ENCODE measurements at places on chromosomes 13 and 19.

DNA sequence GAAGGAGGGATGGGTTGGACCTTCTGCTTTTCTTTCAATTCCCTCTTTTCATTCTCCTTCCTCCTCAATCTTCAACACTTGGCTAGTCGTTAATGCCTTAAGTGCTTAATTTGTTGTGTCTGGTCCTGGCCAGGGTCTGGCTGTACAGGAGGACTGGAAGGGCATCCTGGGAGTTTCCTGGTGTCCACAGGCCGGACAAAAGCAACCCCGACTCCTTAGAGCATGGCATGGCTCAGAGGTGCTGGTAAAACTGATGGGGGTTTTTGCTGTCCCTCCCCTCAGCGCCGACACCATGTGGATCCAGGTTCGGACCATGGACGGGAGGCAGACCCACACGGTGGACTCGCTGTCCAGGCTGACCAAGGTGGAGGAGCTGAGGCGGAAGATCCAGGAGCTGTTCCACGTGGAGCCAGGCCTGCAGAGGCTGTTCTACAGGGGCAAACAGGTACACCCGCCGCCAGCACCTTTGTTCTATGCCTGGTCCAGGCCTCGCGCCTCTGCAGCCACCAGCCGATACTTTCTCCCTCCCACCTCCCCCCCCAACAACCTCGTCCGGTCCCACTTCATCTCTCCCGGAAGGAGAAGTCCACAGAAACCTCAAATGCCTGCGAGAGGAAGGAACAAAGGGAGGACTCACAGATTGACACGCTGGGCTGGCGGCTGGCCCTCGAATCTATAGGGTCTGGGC is 1.4 kb downstream of the UHRF1 start:
- DNase-seq, result no peak

DNA sequence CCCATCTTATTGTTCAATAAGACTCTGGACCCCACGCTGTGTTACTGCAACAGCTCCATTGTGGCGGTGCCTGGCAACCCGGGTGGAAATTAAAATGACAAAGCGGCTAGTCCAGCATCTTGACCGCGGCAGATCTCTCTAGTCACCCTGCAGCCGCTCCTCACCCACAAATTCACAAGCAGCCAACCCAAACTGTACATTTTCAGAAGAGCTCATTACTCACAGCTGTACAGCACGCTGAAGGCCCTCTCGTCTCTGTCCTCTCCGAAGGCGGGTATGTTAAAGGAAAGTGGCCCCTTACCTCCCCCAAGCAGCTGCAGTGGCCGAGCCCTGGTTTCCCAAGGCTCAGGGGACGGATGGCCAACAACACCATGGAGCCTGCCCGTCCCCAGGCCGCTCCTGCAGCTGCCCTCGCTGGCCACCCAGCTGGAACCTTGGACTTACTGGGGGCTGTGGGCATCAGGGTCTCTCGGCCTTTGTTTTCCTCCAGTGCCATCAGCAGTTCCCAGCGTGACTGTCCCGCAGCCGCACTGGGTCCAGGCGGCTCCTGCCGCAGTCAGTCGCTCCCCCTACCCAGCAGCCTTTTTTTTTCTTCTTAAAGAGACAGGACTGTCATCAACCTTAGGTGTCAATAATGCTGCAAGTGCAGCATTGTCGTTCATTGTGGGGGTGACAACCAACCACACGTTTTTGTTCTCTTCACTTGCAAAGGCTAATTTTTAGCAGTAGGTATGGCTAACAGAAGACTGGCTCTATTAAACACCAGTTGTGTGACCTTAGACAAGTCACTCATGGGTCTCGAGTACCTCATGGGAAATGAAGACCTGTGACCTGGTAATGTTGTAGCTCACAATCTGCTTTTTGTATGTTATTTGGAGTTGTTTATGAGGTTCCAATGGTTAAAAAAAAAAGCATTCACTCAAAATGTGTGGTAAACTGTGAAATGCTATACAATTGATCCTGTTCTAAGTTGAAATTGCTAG is at the start of gene SACS:
Gene SACS, minus strand, starts transcription at position 532 of the 983 bp plus-strand sequence. CDS start 22,463 bp downstream, outside the sequence.
- no peak for DNase-seq

DNA sequence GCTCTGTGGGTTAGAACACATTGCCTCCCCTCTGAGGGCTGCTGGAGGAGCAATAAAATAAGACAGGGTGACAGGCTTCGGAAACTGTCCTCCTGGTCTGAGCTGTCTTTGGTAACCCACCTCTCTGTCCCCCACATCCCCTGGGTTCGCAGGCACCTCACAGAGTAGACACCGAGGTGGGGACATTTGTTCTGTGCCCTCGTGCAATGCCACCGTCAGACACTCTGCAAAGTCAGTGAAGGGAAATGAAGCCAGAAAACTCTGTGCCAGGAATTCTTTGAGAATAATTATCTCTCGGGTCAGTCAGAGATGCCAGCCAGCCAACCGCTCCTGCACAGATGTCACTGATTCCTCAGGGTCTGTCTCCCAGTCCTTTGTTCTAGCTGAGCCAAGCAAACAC is 493.6 kb downstream of the FOXO1 start:
- DNase-seq, result no peak

DNA sequence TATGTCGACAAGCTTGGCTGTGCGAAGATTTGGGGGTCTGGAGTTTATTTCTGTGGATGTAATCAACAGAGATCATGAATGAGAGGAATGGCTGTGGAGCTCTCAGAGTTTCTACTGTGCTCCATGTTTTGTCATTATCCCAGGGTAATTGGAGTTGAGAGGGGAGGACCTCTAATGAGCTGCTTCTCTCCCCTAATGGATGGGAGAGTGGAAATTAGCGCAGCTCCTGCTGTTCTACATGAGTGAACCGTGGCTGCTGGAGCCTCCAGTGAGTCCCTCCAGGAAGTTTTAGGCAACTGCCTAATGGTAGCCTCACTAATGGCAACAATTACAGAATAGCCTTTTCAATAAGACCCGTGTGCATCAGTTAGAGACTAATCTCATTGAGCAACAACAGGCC is 31.3 kb upstream of the FGF9 start:
- no peak for DNase-seq

DNA sequence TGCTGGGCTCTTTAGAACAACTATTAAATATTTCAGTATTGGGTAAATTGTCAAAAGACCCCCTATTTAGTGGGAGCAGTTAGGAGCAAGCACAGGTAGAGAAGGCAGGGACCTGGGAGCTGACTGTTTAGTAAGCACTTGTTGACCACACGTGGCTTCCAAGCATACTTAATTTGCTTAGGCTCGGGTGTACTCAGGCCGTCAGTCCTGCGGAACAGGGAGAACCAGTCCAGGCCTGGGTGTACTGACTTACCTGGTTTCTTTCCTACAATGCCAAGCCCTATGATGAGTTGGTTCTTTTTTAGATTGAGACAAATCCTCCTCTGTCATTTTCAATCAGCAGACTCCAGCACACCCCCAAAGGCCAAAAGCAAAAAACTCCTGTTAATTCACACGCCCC is 90.0 kb downstream of the WDFY2 start:
- DNase-seq, result no peak

- peak; percentile 37 for DNase-seq
Measured at GRCh38 chr13:94674609-94675348, 37.6 kb downstream of the SOX21 start.

GRCh38 chr13:75345193-75345592 is 136.8 kb downstream of the TBC1D4 start:
- DNase-seq, result no peak

GRCh38 chr19:47778954-47779351 is 450 bp downstream of the SELENOW start:
- no peak for DNase-seq

GRCh38 chr19:4606921-4607678 is 32.2 kb upstream of the TNFAIP8L1 start:
- no peak for DNase-seq

DNA sequence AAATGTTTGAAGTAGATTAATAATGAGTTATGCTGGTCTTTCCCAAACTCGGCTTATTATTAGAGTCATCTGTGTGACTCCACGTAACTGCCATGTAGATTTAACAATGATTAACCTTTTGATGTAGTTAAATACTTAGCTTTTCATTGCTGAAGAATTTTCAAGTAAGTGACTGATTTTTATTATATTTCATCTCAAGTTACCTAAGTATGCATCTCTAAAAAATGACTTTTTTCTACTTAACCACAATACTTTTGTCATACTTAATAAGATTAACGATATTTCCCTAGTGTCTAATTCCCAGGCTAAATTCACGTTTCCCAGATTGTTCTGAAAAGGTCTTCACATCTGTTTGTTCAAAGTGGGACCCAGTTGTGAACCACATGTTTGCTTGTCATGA is 17.8 kb downstream of the BIVM start:
- no peak for DNase-seq

DNA sequence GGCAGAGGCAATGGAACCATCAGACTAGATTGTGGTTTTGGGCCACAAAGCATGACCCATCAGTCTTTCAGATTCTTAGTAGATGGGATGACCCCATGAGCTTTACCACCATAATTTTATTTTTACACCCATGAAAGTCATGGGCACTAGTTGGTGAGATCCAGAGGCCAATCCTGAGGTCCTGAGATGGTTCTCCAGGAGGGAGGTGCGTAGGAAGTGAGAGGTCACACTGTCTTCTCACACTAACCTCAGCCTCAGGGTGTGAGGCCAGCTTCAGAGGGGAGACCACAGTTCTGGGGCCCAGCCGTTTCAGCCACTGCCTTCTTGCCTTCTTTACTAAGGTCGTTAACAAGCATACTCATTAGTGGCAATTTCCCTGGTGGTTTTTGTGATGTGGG is 106.4 kb downstream of the AKAP11 start:
- no peak for DNase-seq

GRCh38 chr13:90933097-90933826 is 414.2 kb upstream of the MIR17HG start:
- DNase-seq, result no peak

DNA sequence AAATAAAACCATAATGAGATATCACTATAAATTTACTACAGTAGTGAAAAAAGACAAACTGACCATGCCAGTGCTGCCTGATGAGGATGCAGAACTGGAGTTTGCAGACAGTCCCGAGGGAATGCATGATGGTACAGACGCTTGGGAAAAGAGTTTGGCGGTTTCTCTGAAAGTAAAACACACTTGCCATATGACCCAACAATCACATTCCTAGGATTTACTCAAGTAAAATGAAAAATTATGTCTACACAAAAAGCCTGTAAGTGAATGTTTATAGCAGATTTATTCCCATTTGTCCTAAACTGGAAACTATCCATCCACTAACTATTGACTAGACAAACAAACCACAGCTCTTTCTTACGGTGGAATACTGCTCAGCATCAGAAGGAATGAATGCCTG is 271.0 kb downstream of the DNAJC15 start:
- no peak for DNase-seq

- DNase-seq, result no peak
Measured at GRCh38 chr13:69737129-69737935, 370.3 kb upstream of the ATXN8OS start.

DNA sequence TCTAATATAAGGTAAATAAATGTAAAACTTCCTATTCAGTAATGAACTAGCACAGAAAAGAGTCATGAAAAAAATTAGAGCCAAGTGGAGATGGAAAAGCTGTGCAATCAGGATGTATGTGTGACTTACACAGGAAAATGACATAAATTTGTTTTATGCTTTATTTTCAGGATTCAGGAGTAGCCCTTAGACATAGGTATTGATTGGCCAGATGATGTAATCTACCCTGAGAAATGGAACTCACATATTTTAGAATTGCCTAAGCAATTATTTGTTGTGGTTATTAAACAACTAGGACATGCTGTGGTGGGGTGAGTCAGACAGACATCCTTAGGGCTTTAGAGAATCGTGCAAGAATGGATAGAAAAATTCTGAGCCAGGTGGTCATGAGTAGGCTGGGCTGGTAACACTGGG is 110.6 kb downstream of the PCDH9 start:
- DNase-seq, result no peak

DNA sequence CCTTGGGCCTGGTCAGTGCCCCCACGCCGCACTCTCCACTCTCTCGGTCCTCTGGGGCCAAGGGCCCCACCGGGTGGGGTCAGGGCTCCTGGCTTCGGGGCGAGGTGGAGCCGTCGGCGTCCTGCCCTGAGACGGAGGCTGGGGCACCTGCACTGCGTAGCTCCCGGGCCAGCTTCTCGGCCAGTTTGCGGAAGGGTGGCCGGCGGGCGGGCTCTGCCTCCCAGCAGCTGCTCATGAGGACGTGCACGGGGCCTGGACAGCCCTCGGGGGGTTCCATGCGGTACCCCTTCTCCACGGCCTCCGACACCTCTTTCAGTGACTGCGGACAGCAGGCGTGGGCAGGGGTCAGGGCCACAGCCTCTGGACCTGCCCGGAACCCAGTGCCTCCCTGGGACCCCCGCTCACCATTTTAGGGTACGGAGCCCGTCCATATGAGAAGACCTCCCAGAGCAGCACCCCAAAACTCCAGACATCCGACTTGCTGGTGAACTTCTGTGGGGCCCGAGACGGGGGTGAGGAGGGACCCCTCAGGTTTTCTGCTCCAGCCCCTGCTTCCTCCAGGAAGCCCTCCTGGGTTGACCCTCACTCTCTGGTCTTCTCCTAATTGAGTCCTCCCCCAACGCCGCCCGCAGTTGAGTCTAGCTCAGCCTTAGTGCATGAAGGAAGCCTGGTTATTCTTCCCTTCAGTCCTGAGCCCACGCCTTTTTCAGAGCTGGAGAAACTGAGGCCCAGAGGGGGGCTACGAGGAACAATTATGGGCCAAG is 6.3 kb upstream of the RAX2 start:
- no peak for DNase-seq

DNA sequence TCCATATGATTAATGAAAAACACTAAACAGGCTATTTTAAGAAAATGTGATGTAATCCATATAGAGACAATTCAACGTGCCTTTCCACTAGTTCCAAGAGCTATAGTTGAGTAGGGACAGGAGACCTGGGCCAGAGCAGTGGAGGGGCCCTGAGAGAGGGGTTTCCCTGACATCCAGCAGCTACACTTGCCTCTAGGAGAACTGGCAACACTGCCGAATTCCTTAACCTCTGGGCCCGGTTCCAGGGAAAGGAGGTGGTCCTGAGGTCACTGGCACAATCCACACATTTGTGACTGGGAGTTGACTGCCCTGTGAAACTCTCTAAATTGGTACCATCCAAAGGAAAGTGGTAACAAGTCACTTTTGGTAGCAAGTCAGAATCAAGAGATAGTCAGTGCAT is 264.4 kb downstream of the DCLK1 start:
- no peak for DNase-seq

GRCh38 chr19:12162513-12162881 is 399 bp upstream of the ZNF136 start:
- no peak for DNase-seq

GRCh38 chr19:39157275-39157996 is 31.9 kb downstream of the PAK4 start:
- no peak for DNase-seq

Data from GM12891 (cell line).